ENCODE measurements at places on chromosomes 1 and 21.

DNA sequence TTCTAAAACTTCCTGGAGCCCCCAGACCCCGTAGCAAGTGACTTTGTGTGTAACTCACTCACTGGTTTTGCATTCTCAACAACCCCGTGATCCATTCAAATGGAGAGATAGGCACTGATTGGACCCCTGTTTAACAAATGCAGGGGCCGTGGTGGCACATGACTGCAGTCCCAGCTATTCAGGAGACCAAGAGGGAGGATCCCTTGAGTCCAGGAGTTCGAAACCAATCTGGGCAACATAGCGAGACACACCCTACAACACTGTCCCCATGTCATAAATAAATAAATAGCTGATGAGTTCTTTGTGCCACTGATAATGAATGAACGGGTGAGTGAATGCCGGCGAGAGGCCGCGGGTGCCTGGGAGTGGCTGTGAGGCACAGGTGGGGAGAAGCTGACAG lies 59.4 kb upstream of the PAX7 start:
- DNase-seq: no peak

DNA sequence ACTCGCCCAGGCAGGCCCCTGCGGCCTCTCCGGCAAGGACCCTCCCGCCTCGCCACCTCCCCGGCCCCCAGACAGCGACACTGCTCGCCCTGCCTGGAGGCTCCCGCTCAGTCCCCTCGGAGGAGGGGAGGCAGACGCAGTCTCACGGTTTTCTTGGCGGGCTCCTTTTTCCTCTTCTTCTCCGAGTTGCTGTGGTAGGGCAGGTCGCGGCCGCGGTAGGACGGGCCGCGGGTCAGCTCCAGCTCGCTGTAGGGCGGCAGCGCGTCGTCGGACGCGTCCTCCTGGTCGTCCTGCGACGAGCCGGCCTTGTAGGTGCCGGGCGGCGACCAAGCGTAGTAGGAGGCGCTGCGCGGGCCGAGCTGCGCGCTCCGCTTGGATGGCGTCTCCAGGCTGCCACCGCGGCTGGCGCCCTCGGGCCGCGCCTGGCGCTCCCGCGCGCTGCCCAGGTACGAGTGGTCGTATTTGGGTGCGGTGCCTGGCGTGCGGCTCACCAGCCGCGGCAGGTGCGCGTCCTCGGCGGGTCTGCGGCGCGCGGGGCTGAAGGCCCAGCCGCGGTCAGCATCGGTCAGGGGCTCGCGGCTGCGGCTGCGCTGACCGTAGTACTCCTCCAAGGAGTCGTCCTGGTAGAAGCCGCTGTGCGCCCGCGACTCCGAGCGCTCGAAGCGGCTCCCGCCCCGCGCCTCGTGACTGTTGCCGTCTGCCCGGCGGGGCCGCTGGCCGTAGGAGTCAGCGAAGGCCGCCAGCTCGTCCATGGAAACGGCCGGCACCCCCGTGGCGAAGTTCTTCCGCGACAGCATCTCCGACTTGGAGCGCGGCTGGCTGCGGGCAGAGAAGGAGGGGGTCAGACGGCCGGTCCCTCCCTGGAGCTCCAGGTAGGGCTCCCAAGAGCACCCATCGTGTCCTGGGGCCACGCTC lies 44.8 kb upstream of the TADA1 start:
- no peak for DNase-seq

- no peak for DNase-seq
Observed at GRCh38 chr1:157270705-157271274, 132.6 kb upstream of the ETV3 start.

DNA sequence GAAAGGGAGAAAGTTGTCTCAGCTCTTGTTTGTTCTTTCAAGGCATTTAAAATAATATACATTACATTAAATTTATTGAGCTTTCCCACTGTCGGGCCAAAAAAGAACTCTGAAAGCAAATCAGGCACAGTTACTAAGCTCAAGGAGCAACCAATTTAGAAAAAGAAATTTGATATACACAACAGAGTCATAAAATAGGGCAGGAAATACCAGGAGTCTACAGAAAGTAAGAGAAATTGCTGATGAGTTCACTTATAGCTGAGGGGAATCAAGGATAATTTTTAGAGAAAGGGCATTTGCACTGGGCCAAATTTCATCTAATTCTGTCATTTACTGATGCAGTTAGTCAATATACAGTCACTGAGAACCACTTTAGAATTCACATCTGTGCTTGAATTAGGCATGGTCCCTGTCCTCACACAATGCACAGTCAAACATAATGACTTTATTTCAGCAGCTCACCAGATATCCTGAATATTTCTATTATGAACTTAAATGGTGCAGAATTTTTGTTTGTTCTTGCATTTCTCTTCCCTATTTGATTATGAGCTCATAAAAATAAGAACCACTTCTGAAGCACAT lies 249.6 kb upstream of the BEND5 start:
- no peak for DNase-seq

DNA sequence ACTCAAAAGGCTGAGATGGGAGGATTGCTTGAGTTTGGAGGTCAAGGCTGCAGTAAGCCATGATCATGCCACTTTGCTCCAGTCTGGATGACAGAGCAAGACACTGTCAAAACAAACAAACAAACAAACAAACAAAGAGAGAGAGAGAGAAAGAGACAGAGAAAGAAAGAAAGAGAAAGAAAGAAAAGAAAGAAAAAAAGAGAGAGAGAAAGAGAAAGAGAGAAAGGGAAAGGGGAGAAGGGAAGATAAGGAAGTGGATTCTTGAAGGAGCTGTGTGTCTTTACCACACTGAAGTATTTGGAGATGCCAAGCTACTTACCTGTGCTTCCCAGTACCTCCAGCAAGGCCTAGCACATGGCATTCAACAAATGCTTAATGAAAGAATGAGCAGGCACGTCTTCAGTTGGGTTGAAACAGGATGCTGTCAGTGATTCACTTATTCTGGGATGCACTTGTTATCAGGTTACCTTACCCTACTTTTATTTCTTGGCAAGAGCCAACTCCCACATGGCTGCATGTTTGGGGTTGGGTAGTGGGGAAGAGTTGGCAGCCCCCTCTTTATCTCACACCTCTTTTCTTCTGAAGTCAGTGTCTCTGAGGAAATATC lies 28.8 kb downstream of the CD101 start:
- DNase-seq: no peak

DNA sequence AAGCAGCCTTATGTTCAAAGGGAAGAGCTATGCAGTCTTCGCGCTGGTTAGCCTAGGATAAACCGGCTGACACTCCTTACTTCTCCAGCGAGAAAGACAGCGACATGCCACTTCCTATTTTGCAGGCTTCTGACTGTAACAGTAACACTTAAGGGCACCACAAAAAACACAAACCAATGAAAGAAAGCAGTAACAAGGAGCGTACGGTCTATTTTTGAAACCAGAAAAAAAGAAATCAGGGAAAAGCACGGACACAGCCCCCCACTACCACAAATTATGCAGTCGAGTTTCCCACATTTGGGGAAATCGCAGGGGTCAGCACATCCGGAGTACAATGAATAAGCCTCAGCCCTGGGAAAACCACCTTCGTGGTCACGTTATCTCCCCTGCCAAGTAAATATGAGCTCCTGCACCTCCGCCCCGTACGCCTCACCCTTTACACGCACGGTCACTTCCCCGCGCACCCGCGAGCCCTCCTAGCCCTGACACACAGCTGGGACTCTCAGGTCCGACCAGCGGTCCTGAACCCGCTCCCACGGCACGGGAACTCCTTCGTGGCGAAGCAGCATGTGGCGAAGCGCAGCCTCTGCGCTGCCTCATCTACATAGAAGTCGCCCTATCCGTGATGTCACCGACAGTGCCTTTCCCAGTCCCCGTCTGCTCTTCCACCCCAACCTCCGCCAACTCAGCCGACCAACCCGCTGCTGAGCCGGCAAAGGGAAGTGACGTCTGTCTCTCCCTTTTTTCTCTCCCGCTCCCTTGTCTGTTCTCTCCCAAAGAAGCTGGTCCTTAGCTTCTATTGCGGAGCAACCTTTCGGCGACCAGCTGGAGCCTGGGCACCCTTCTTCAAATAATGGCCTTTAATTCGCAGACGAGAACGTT lies 40.9 kb upstream of the PPIAL4F start:
- DNase-seq: peak; percentile 82

GRCh38 chr1:167332503-167332902 lies 111.8 kb downstream of the POU2F1 start:
- no peak for DNase-seq

GRCh38 chr1:18948913-18949685 lies 7.4 kb downstream of the IFFO2 start:
- DNase-seq: no peak

- no peak for DNase-seq
Observed at GRCh38 chr1:108671143-108671542, 10.2 kb upstream of the HENMT1 start.

DNA sequence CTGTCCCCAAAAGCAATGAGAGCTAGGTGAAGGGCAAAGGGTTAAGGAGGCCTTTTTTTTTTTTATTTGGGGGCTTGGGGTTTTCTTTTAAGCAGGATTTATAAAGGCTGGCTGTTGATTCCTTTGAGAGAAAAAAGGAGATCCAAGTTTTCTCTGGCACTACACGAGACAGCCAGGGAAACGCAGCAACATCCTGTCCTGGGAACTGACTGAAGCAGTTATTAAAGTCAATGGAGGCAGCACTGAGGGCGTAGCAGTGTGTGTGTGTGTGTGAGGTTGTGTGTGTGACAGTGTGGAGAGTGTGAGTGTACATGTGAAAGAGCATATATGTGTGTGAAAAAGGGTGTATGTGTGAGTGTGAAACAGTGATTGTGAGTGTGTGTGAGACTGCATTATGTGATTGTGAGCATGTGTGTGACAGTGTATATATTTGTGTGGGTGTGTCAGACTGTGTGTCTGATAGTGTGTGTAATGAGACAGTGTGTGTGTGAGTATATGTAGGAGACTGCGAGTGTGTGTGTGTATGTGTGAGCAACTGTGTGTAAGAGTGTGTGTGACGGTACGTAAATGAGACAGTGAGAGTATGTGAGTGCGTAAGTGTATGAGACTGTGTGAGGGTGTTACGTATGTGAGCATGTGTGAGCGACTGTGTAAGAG lies 65.9 kb upstream of the TIAM1 start:
- DNase-seq: no peak

DNA sequence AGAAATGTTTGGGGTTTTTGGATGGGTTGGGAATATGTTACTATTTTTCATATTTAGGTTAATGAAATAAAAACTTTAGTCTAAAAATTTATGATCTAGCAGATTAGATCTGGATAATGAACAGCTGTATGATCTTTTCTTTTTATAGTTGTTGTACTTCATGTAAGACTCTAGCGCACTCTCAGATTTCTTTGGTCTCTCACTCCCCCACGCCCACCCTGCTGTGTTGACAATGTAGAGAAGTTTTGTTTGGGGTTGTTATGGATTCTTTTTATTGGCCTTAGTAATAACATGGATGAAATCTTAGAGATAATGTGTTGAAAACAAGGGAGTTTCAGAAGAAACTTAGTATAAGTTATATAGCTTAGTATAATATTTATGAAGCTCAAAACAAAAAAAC lies 5.5 kb downstream of the KLF18 start:
- DNase-seq: no peak

GRCh38 chr1:1594602-1595260 lies 5.2 kb downstream of the FNDC10 start:
- no peak for DNase-seq

DNA sequence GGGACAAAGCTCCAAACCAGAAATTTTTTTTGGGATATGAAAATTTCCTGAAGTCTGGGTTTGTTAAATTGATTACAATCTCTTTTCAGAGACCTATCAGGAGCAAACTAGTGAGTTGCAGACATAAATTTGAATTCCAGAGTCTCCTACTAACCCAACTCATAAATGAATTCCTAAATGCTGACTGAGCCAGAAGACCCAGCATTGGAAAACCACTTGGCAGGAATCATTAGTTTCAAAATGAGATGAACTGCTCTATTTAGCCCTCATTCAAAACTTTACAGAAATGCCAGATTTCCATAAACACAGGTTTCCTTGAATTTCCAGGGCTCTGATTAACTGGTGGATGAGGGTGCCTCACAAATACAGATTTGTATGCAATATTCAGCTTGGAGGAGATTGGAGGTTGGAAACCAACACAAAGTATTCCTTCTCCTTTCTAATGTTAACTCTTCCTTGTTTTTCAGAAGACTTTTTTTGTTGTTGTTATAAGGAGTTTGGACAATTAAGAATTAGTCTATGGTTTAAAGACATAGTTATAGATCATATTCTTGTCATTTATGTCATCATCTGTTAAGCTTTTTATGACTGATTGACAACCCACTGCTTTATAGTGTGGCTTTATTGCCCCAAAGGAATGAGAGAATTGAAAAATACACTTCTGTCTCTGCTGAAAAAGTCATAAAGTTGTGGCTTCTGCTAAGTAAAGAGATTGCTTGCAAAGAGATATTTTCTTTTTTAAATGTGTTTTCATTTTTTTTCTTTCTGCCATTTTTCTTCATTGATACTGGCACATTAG lies 222.8 kb downstream of the HLX start:
- DNase-seq: no peak

- DNase-seq: no peak
Observed at GRCh38 chr1:96660051-96660450, 61.5 kb upstream of the PTBP2 start.

DNA sequence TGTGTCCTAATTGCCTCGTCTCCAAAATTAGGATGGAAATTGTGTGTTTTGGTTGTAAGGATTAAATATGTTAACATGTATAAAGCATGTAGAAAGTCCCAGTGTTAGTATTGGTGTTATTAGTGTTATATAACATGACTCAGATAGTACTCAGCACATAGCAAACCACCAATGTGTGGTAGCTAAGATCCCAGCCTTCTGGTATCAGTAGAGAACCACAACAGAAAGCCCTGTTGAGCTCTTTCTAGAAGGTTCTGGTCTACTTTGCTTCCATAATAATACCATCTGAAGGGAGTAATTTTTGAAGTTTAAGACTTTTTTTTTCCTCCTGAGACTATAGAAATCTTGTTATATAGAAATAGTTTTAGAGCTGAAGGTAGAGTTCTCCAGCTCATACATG lies 259.3 kb upstream of the SGIP1 start:
- no peak for DNase-seq

GRCh38 chr21:31286621-31287020 lies 57.4 kb downstream of the TIAM1 start:
- no peak for DNase-seq

GRCh38 chr1:94093996-94094395 lies 27.0 kb downstream of the ABCA4 start:
- DNase-seq: no peak

DNA sequence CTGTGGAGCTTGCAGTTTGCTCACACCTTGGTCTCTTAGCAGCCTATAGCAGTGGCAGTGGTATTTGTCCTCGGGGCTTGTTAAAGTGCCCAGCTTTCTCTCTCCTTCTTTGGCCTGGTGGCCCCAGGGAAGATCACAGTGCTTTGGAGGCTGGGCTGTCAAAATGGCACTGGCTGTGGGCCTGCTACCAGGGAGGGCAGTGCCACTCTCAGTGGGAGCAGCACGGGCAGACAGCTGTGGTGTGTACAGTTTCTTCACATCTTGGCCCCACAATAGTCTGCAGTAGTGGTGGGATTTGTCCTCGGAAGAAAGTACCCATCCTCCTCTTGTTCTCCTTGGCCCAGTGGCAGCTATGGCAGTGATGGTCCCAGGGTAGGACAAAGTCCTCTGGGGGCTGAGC lies 164.4 kb upstream of the GORAB start:
- no peak for DNase-seq

GRCh38 chr1:12088607-12089006 lies 25.5 kb downstream of the TNFRSF8 start:
- peak; percentile 21 for DNase-seq

GRCh38 chr1:38586993-38587646 lies 272.5 kb downstream of the RRAGC start:
- peak; percentile 23 for DNase-seq
